ENCODE measurements at places on chromosomes 12 and 14. TPM values are rescaled to one million over a fixed set of nuclear protein-coding genes. Genes with fewer than 3 reads are reported as not detected.

DNA sequence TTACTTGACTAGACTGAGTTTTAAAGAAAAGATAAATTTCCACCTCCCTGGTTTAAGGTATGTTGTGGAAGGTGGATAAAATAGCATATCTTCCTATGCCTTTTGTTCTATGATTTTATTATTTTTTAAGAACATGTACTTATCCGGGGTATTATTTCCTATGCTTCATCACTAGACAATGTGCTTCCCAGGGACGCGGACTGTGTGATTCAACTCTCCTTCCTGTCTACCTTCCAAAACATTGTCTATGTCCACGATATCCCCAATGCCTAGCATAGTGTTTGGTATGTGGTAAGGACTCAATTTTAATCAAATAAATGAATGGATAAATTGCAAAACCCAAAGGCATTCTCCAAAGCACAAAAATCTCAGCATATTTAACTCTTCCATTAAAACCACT, 8.3 kb upstream of the CCND2 start:
- no peak for DNase-seq

DNA sequence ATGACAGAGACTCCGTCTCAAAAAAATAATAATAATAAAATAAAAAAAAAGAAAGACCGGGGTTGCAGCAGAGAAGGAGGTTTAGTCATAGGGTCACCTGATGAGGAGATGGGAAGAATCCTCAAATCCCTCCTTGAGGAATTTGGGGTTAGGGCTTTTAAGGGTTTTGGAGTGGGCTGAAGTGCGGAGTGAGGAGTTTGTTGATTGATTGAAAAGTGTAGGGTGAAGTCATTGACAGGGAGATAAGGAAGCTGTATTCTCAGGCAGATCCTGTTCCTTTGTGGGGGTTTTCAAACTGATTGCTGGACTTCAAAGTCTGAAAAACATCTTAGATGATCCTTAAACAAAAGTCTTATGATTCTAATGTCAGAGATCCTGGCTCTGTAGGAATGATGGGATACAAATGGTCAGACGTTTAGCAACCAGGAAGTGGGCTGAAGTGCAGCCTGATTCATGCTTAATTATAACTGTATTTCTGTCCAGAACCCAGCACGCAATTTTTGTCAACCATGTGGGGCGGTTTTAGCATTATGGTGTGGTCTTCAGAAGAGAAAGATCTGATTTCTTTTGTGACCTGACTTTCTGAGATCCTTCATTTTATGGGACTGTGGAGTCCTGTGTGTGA, 16.0 kb downstream of the FNTB start:
- no peak for DNase-seq

GRCh38 chr12:113837528-113838296, 128.4 kb downstream of the RBM19 start:
- no peak for DNase-seq

DNA sequence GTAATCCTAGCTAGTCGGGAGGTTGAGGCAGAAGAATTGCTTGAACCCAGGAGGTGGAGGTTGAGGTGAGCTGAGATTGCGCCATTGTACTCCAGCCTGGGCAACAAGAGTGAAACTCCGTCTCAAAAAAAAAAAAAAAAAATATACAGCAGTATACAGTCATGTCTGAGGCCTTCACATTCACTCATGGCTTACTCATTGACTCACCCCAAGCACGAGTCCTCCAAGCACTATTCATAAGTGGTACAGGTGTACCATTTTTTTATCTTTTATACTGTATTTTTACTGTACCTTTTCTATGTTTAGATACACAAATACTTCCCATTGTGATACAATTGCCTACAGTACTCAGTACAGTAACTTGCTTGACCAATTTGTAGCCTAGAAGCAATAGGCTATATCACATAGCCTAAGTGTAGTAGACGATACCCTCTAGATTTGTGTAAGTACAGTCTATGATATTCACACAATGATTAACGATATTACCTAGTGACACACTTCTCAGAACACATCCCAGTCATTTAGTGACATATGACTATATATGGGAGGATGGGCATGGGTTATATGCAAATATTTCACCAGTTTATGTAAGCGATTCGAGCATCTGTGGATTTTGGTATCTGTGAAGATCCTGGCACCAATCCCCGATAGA, 12.2 kb downstream of the LLPH start:
- DNase-seq = no peak

DNA sequence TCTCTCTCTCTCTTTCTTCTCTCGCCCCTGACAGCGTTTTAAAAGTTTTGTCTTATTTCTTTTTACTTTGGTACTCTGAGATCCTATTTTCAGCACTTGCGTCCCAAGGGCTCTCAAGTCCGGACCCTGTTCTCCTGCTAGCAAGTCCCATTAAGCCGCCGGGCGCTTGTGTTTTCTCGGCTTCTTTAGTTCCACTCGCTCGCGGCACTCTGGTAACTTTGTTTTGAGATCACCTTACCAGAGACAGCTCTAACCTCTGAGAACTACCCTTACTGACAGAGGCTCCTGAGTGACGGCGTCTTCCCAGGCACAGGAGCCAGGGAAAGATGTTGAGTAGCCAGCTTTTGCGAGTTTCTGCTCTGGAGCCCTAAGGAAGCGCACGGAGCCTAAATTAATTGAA, 2.7 kb upstream of the MYF5 start:
- DNase-seq = no peak

GRCh38 chr14:77554207-77554606, 55.6 kb upstream of the ISM2 start:
- DNase-seq = no peak

GRCh38 chr14:103533137-103533998, 4.4 kb downstream of the TRMT61A start:
- no peak for DNase-seq

GRCh38 chr14:35337269-35338255, 45.4 kb downstream of the PSMA6 start:
- no peak for DNase-seq

- DNase-seq = peak; percentile 9
Measured at GRCh38 chr14:71524320-71524982, 407.8 kb upstream of the RGS6 start.

DNA sequence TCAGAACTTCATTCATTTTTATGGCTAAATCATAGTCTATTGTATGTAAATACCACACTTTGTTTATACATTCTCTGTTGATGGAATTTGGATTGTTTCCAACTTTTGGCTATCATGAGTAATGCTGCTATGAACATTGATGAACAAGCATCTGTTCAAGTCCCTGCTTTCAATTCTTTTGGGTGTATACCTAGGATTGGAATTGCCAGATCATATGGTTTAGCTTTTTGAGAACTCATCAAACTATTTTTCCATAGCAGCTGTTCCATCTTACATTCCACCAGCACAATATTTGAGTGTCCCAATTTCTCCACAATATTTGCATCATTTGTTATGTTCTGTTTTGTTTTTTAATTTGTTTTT, 52.3 kb upstream of the CCND2 start:
- DNase-seq = no peak

DNA sequence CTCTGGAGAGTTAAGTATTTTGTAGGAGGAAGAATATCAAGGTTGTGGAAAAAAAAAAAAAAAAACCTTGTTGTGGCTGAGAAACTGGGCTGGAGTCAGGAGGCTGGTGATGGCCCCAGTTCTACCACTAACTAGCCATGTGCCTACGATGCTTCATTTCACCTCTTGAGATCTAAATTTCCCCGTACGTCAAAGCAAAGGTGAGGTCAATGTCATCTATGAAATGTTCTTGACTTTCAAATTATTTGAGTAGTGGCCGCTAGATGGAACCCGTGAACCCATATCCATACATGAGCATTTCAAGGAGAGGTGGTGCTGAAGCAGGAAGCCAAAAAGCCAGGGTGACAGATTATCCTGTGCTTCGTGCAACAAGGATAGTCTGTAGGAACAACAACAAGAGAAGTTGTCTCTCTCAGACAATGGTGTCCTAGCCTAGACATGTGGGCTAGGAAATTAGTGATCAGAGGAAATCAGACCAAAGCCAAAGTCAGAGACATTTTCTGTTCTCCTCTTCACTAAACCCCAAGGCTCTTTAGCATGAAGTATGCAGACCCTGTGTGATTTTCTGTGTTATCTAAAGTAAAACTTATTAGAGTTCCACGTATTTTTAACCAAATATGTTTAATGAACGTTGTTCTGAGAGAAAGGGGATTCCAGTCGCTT, 95.5 kb upstream of the ETV6 start:
- peak; percentile 78 for DNase-seq

SERPINA6 gene
- not detected for total RNA-seq

DNA sequence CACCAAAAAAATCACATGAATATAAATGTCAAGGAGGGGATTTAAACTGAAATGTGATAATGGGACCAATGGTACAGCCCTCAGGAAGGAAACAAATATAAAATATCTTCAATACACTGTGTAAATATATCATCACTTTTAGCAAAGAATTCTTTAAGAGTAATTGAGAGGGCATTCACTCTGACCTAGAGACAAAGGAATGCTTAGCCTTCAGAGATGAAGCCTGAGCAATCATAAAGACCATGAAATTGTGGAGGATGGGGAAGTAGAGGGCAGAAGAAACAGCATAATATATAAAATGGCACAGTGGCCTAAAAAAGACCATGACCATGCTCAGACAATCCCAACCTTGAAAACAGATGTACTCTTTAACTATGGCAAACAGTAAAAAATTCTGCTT, 20.4 kb downstream of the YAF2 start:
- no peak for DNase-seq

DNA sequence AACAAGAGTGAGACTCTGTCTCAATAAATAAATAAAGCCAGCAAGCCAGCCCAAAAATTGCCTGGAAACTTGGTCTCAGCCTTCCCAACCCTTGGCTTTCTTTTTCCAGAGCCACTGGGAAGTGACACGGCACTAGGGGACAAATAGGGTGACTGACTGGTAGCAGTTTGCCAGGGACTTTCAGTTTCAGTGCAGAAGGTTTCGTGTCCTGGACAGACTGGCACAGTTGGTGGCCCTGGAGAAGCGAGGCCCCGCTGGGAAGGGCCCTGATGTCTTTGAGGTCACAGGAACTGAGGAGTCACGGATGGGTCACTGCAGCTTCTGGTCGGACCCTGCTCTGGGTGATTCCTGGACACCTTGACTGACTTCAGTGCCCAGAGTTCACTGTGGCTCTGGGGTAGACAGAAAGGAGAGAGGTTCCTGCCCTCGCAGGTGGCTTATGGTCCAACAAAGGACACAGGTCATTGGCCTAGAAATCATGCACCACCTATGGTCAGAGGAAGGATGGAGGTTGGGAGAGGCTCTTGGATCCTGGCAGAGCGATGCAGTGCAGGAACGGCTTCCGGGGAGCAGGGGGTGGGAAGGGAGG, 2.7 kb downstream of the LRRC43 start:
- DNase-seq = no peak

RALGAPA1 gene
- 39.0 TPM for total RNA-seq

- no peak for DNase-seq
Measured at GRCh38 chr12:29901585-29901984, 117.8 kb upstream of the TMTC1 start.

DPY19L2 gene
- 0.32 TPM for total RNA-seq

CACNA2D4 gene
- total RNA-seq = not detected

HHIPL1 gene
- 0.61 TPM for total RNA-seq

KRT1 gene
- not detected for total RNA-seq

DNA sequence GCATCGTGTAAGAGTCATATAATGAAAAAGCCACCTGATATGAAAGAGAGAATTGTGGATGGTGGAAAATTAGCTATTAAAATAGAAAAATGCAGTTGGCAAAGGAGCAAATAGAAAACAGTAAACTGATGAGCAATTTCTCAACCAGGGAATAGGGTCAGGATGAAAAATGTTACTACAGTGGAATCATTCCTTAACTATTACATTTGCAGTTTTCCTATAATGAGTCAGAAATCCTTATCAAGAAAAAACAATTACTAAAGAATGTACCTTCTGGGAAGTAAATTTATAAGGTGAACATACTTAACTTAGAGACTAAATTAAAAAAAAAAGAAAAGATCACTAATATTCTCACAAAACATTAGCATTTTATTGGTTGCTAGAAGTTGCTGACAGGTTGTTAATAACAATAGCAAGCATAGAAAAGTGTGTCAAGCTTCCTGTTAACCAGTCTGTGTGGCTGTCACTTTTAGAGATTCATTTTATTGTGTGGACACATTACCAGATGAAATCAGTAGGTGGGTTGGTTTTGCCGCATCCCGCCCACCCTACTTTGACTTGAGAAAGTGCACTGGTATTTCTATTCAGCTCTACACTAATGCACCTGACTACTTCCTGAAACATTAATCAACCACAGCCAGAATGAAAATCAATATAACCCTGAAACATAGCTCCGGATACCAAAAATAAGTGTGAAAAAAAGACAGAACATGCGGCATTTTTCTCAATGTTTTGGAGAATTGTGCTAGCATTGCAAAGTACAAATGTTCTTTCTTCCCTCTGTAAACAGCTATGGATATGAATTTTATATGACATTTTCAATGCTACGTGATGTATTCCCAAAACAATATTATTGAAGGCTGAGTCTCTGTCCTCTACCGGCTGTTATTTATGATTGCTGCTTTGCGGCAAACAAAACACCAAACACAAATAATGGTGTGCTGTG, 576.7 kb downstream of the SLC16A7 start:
- DNase-seq = no peak

DNA sequence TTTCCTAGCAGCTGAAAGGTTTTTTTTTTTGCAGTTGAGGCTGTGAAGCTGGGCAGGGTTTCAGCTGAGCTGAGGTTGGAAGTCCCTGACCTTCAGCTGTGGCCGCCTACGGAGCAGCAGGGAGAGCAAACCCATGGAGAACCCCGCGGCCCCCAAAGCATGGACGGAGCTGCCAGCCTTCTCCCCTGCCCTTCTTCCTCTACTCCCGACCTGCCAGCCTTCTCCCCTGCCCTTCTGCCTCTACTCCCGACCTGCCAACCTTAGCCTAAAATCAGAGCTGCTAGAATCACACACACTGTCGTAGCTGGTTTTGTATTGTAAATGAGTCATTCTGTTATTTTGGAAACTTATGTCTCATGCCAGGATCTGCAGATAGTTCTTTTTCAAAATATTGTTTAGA, 74.6 kb downstream of the PPP2R5C start:
- DNase-seq = no peak

GRCh38 chr14:61720741-61721140, 25.4 kb downstream of the HIF1A start:
- DNase-seq = no peak

DNA sequence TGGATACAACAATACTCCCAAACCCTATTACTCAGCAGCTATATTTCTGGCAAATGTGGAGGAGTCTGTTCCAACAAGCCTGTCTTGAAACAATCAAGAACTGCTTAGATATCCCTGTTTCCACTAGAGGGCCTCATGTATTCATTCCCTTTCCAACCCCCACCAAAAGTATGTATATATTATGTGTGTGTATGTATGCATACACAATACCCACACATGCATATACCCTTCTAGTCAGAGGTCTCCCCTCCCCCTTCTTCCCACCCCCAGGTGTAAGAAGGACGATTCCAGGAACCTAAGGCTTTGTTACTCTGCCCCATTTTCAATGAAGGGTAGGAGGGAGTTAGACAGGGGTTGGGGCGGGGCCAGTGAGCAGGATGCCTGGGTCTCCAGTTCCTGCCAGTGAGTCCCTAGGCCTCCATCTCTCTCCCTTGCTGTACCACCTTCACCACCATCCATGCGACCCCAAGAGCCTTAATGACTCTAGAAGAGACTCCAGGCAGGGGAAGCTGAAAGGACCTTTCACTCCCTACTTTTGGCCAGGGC, at the start of gene DGKA:
Gene DGKA (plus strand): TSS at position 392 of the 546 bp plus-strand sequence. CDS start 5,342 bp downstream, outside the sequence.
- peak; percentile 83 for DNase-seq

GRCh38 chr12:83691730-83692129, 1005.0 kb downstream of the TMTC2 start:
- no peak for DNase-seq

Measured in OCI-LY7 (cell line).